ENCODE measurements at places on chromosomes 2 and 18.
A peak's percentile ranks its signal among the peaks of the same experiment; 100 is the strongest.

- DNase-seq, result no peak
Measured at GRCh38 chr18:78582898-78583738, 396.5 kb upstream of the SALL3 start.

DNA sequence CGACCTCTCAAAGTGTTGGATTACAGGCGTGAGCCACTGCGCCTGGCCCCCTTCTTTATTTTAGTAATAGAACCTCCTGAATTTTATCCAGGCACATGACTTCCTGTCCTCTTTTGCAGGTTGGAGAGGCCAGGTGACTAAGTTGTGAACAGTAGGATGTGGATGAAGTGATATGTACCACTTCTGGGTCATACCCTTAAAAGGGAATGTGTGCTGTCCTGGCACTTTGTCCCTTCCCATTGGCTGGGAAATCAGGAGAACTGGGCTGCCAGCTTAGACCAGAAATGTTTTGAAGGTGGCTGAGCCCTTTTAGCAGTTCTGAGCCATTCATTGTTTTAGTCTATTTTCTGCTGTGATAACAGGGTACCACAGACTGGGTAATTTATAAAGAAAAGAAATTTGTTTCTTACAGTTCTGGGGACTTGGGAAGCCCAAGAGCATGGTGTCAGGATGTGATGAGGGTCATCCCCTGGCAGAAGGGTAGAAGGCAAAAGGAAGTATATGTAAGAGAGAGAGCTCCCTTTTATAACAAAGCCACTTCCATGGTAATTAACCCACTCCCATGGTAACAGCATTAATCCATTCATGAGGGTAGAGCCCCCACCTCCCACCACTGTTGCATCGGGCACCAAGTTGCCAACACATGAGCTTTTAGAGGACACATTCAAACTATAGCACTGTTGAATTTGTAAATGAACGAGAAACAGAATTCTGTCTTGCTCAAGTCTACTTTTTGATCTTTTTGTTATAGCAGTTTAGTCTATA, 79.1 kb downstream of the TTC27 start:
- DNase-seq, result no peak

- DNase-seq, result peak; percentile 53
Measured at GRCh38 chr2:130372055-130372832, 16.4 kb downstream of the PTPN18 start.

GRCh38 chr2:100818606-100819369, 1.2 kb upstream of the NPAS2 start:
- DNase-seq, result no peak

- DNase-seq, result no peak
Measured at GRCh38 chr2:104752504-104752903, 101.4 kb upstream of the POU3F3 start.
